ENCODE measurements at places on chromosomes 1 and 21. TPM values are rescaled to one million over a fixed set of nuclear protein-coding genes. Genes with fewer than 3 reads are reported as not detected.

GPR25 gene
- total RNA-seq: not detected

PRMT2 gene
- total RNA-seq: 148 TPM

LRRC39 gene
- total RNA-seq: 0.82 TPM

PEAR1 gene
- total RNA-seq: 0.28 TPM

MEF2D gene
- total RNA-seq: 48.4 TPM

TCHHL1 gene
- total RNA-seq: not detected

C1orf105 gene
- 0.25 TPM for total RNA-seq

FAAH gene
- total RNA-seq: 6.2 TPM

IRF6 gene
- 0.53 TPM for total RNA-seq

ADCY10 gene
- not detected for total RNA-seq

SAMD11 gene
- total RNA-seq: not detected

CFH gene
- total RNA-seq: 1.7 TPM

CRABP2 gene
- total RNA-seq: 0.48 TPM

TNFRSF25 gene
- 122 TPM for total RNA-seq

UBAP2L gene
- total RNA-seq: 180 TPM

ANGPTL1 gene
- not detected for total RNA-seq

CFAP107 gene
- total RNA-seq: not detected

MNDA gene
- not detected for total RNA-seq

TAS1R3 gene
- 0.73 TPM for total RNA-seq

LYPD8 gene
- not detected for total RNA-seq

GUCA2A gene
- not detected for total RNA-seq

MX2 gene
- 54.4 TPM for total RNA-seq

SCYL3 gene
- 16.7 TPM for total RNA-seq
